ENCODE measurements at places on chromosomes 1 and 21.

DNA sequence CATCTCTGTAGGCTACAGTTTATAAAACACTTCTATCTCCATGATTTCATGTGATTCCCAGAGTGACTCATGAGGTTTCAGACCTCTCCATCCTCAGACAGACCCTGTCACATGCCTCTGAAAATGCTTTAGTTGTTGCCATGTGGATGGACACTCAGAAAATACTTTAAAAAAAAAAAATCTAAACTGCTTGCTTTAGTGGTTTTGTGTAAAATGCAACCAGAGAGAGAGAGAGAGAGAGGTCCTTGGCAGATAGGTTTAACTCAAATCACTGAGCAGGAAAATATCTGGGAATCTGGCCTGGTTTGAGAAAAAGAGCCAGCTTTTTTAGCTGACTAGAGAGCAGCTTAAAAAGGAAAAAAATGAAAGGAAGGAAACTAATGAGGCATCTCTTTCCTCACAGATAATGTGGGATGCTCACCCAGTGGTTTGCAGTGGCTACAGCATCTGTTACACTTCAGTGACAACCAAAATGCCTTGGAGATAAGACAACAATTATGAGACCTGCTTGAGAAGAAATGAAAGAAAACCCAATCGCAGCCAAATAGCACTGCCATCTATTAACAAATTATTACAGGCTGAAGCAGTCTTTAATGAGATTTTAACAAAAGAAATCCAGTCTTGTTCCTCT, 54.6 kb upstream of the SYT14 start:
- no peak for DNase-seq

GRCh38 chr1:77014073-77014788, 147.0 kb downstream of the ST6GALNAC5 start:
- no peak for DNase-seq

DNA sequence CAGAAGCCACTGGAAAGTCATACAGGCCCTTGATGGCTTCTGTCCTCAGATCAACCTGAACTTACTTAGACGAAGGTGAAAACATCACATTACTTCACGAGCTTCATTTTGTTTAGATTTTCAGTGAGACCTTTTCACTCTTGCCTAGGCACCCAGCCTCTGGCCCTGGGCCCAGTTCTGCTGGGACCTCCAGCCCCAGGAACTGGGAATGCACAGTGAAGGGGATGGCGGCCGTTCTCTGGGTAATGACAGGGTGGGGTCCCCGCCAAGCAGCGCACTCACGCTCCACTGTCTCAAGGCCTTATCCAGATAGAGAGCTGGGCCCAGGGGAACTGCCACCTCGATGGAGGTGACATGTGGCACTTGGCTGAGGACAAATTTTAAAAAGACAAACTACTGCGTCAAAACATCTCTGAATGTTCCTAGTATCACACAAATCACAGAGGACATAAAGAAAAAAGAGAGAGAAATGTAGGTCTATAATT, 54.8 kb downstream of the NPHP4 start:
- DNase-seq, result no peak

- no peak for DNase-seq
Measured at GRCh38 chr1:117760069-117760468, 154.2 kb downstream of the TENT5C start.

- no peak for DNase-seq
Measured at GRCh38 chr21:42113926-42114409, 42.9 kb downstream of the UMODL1 start.

Data from stimulated activated CD4-positive, alpha-beta T cell treated with anti-CD3 and anti-CD28 coated beads, Interleukin-12 subunit alpha, Interleukin-12 subunit beta, amount 100 ng/mL, for 48 hours (primary cell).